ENCODE measurements at places on chromosomes 1 and 21.

GRCh38 chr1:65178235-65178634, 30.2 kb downstream of the AK4 start:
- no peak for DNase-seq

DNA sequence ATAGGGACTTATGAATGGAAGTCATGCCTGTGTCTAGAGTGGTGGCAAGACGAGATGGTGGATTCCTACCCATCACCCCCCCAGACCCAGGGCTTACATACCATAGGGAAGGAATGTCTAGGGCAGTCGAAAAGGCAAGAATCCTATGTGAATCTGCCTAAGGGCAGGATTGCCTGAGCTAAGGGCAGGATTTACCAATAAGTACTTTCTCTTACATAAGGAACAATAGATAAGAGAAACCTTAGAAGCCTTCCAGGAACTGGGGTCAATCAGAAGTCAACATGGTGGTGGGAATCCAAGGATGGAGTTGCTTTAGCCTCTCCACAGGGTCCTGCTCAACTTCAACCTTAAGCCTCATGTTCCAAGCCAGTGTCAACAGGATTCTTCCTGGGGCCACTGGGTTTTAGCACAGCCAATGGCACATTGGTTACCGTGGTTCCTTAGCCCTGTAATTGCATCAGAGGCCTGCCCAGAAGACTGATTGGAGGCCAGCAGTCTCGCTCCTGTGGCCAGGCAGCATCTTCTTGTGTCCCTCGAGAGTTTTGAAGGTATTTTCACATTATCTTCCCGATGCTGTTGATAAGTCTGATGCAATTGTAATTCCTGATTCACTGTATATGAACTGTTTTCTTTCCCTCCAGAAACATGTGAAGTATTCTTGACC, 20.7 kb downstream of the BACE2 start:
- no peak for DNase-seq

GRCh38 chr21:42421018-42421793, 17.5 kb downstream of the UBASH3A start:
- peak; percentile 18 for DNase-seq

DNA sequence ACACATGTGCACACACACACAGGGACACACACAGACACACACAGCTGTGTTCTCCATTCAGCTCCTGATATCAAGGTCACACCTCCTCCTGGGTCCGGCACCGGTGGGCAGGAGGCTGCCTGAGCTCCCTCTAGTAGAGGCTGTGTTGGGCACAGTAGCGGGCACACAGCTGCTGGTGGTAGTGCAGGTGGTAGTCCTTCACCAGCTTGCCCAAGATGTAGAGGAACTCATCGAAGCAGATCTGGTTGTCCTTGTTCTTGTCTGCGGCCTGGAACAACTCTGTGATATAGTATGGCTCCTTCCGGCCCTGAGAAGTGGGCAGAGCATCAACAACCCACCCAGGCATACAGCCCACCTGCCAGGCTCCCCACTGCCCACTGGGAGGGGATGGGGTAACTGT, 5.6 kb upstream of the S100A8 start:
- no peak for DNase-seq

DNA sequence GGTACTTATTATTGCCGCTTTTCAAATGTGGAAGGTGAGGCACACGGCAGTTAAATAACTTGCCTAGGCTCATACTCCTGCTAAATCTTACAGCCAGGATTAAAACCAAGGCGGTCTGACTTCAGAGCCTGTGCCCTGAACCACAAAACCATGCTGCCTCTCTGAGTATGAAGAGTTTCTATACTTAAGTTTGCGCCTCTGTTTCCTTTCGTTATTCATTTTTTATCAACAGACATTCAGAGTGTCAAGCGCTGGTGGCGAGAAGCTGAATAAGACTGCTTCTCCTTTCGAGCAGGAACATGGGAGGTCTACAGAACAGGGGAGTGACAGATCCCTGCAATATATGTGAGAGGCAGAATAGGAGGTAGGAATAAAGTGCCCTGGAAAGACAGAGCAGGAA, 96.0 kb upstream of the DUSP10 start:
- DNase-seq: peak; percentile 20

DNA sequence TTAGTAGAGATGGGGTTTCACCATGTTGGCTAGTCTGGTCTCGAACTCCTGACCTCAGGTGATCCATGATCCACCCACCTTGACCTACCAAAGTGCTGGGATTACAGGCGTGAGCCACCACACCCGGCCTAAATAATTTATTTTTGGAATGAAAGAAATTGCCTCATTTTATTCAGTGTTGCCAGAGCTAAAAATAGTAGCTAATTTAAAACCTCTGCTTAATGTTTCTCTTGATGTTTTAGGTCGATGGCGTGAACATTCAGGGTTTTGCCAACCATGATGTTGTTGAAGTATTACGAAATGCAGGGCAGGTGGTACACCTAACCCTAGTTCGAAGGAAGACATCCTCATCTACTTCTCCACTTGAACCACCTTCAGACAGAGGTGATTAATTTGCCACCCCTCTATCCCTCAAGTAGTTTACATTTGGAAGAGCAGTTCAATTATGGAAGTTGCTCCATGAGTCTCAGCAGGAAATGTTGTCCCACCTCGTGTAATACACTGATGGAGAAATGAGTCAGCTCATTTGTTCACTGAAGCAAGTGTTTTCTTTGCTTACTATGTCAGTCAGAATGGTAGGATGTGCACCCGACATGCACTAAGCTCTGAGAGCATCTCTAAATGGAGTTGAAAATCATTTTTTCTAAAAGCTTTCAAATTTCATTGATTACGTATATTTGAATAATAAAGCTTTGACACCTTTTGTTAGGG, 54.9 kb downstream of the PATJ start:
- DNase-seq: no peak

- DNase-seq: no peak
Measured at GRCh38 chr1:235624721-235625333, 24.8 kb downstream of the GNG4 start.

DNA sequence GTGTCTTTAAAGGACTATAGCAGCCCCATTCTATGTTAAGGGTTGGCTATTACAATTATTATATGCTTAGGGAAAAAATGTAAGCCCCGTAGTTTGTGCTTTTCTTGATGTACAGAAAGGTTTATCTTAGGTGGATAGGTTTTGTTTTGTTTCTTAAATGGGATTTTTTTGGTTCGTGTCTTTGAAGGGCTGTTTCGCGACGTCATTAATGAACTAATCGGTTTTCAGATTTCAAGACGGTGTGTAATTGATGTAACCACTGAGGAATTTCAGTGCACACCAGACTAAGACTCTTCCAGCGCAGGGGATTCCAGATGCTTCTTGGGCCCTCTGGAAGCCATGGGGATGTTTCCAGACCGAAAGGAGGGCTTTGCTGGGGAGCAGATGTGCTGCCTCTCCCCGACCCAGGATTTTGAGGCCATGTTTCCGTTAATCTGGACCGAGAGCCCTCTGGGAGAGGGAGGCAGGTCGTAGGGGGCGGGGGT, 4.8 kb upstream of the SIM2 start:
- no peak for DNase-seq

- no peak for DNase-seq
Measured at GRCh38 chr1:39898648-39899603, 2.8 kb downstream of the MYCL start.

- DNase-seq: no peak
Measured at GRCh38 chr21:23083242-23083641, 2085.0 kb downstream of the NCAM2 start.

GRCh38 chr1:41404308-41404761, 43.1 kb downstream of the FOXO6 start:
- peak; percentile 9 for DNase-seq

DNA sequence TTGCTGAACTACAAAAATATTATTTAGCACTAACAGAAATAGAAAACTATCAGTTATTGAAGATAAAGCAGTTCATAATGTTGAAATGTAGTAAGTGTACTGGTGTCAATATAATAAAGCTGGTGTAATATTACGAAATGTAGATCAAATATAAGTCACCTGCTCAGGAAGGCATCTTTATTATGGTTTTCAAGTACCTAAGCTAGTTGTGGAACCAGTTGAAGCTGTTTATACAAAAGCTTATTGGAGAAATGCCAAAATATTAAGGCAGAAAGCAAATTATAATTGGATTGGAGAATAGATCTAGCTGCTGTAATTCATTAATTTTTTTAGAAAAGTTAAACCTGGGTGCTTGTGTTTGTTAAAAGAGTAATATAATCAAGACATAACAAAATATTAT, 6.2 kb upstream of the MARK1 start:
- DNase-seq: no peak

DNA sequence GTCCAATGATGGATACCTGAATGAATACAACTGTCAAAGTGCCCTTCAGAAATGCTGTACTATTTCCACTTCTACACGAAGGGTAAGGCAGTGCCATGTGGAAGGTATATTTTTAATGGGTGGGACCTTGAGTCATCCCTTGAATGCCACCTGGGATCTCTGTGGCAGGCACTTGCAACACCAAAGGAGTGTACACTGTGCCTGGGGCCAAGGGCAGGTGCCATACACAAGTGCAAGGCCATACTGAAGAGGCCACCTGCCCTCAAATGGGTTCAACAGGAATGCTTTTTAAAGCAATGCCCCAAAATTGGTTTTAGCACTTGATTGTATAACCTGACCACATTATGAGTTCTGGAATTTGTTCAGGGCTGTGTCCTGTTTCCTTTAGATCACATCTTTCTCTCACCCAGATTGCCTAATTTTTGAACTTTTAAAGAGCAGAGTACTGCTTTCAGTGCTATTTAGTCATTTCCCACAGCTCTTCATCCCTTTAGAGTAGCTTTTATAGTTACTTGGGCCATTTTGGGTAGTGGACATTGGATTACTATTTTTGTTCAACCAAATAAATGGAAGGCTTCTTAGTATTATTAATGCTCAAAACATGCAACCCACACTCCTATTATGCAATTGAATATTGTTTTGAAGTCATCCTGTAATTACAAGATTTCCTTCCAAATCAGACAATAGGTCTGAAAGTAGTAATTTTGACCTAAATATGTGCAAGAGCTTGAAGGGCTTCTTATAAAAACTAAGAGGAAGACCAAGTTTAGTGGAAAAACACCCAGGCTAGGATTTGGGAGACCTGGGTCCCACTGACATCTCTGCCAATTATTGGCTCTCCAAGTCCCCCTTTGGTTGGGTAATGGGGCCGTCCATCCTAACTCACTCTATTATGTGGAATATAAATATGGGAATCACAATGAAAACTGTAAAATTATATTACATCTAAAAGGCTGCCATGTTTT, 57.2 kb downstream of the LEPR start:
- no peak for DNase-seq

DNA sequence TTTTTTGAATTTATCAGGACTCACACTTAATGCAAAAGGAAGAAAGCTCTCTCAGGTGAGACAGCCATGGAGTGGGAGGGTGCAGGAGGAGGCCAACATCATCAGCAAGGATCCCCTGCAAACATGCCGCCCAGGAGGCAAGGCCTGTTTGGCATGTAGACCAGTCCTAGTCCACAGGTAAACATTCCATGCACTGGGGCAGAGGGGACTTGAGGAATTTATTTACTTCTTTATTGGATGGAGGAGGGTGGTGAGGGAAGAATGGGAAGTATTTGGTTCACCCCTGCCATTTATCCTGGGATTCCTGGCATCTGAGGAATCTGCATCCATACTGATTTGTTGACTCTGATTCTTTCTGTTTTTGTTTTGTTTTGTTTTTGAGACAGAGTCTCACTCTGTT, 1.5 kb upstream of the UQCRHL start:
- no peak for DNase-seq

- DNase-seq: no peak
Measured at GRCh38 chr1:205127646-205128045, 5.9 kb upstream of the RBBP5 start.

DNA sequence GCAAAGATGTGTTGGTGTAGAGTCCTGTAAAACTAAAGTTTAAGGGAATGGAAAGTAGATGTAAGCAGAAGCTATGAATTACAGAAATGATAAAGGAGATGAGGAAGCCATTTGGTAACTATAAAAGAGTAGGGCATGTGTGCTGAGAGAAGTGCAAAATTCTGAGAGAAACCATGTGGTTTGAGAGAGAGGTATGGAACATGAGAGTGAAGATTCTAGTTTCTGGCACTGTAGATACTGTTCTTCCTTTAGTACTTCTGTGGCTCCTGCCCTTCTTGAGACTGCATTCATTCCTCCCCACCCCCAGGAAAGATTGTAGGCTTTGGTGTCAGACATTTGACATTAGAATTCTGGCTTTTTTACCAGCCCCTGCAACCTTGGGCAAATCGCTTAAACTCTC, 15.4 kb downstream of the RALGPS2 start:
- no peak for DNase-seq

- no peak for DNase-seq
Measured at GRCh38 chr1:114715952-114716303, 643 bp downstream of the NRAS start.

DNA sequence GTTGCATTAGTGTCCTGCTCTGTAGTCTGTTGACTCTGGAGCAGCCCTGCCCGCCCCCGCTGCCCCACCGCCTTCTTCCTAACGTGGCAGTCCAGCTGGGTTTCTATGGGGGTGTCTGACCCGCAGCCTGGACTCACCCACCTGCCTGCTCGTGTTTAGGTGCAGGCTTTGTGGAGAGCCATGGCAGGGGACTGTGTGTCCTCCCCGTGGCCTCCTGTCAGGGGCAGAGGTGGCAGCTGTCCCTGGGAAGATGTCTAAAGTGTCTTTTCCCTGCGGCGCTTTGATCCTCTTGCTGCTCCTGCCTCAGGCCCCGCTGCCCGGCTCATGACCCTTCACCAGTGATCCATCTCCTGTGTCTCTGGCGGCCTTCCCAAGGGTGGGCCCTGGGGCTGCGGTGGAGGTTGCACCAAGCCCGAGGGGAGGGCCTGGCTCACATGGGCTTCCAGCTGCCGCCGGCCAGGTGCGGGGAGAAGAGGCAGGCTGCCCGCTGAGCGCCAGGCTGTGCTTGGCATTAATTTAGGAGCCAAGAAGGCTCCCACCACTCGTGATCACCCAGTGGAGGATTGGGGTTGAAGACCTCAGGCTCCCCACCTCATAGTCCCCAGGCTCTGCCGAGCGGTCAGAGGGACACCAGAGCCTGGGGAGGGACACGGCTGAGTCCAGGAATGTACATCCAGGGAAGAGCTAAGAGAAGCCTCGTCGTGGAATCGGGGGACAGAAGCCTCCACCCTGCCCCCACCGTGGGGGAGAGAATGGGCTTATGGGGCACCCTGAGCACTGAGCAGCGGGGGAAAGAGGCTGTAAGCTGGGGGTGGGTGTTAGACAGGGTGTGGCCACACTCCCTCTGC, 44.1 kb downstream of the COL18A1 start:
- DNase-seq: no peak

- no peak for DNase-seq
Measured at GRCh38 chr1:57623039-57623790, 199.4 kb upstream of the DAB1 start.

- no peak for DNase-seq
Measured at GRCh38 chr1:85093644-85094043, 45.3 kb upstream of the MCOLN3 start.

- DNase-seq: no peak
Measured at GRCh38 chr21:41765420-41765821, 1.4 kb downstream of the RIPK4 start.

- no peak for DNase-seq
Measured at GRCh38 chr1:18326211-18326897, 154.4 kb upstream of the KLHDC7A start.

DNA sequence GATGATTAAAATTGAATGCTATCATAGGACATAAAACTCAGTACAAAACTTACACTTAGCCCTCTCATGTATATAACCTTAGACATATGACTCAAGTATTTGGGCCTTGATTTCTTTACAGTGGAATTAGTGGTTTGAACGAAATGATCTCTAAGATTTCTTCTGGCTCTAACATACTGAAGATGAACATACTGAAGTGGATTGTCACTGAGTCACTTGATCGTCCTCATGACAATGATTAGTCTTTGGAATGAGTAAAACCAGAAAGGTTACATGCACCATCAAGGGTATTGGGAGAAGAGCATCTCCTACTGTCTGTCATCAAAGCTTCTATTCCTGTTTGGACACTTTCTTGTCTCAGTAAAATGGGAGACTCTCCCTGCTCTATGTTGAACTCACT, 17.4 kb downstream of the FMN2 start:
- no peak for DNase-seq
